ENCODE measurements at places on chromosomes 3 and 15. TPM values are rescaled to one million over a fixed set of nuclear protein-coding genes. Genes with fewer than 3 reads are reported as not detected.

- no peak overlapping the region for H3K4me3 ChIP-seq
- H3K36me3 ChIP-seq = no peaks in the 10 kb centered on the region
- no peak for DNase-seq
- H3K27ac ChIP-seq = no peak overlapping the region
These were observed 10.8 kb upstream of the GRIP2 start for GRCh38 chr3:14550651-14551611.

DNA sequence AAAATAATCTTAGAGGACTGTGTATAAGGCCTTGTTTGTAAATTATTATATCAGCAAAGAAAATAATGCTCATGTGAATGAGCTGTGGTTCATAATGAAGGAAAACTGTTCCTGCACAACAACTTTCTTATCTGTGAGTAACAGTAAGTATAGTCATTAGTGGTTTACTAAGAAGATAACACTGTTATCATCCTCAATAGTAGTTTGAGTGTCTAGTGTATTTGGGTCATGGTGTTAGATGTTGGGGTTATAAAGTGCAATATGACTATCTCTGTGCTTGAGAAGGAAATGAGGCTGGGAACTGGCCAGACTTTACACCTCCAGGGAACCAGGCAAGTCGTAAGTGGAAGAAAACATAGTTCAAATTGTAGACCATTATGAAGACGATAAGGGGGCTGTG, 15.6 kb downstream of the VPS8 start:
- no peaks in the 10 kb centered on the region for H3K27me3 ChIP-seq
- no peak overlapping the region for H3K4me3 ChIP-seq
- no peaks in the 10 kb centered on the region for H3K4me1 ChIP-seq

The CFAP44 gene
- total RNA-seq = 10.0 TPM

The PLA2G4F gene
- not detected for total RNA-seq

DNA sequence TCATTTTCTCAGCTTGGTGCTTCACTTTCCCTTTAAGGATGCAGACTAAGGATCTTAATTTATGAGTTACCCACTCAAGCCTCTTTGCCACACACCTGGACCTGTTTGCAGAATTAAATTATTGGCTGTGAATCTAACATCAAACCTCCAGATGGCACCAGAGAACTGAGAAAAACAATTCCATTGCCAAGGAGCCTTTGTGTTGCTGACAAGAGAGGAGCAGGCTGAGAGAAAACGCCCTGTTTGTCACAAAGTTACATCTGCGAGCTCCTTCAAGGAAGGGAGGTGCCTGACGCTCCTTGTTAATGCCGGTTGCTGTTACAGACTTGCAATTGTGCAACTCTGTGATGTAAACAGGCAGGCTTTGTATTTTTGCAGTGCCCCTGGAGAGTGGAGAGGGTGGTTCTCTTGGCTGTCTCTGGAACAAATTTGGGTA, 36.3 kb upstream of the TMC3 start:
- no peak overlapping the region for H3K27ac ChIP-seq
- H3K4me1 ChIP-seq = peaks cover 12% of the 10 kb centered on the region
- no peaks in the 10 kb centered on the region for H3K36me3 ChIP-seq
- DNase-seq = no peak

DNA sequence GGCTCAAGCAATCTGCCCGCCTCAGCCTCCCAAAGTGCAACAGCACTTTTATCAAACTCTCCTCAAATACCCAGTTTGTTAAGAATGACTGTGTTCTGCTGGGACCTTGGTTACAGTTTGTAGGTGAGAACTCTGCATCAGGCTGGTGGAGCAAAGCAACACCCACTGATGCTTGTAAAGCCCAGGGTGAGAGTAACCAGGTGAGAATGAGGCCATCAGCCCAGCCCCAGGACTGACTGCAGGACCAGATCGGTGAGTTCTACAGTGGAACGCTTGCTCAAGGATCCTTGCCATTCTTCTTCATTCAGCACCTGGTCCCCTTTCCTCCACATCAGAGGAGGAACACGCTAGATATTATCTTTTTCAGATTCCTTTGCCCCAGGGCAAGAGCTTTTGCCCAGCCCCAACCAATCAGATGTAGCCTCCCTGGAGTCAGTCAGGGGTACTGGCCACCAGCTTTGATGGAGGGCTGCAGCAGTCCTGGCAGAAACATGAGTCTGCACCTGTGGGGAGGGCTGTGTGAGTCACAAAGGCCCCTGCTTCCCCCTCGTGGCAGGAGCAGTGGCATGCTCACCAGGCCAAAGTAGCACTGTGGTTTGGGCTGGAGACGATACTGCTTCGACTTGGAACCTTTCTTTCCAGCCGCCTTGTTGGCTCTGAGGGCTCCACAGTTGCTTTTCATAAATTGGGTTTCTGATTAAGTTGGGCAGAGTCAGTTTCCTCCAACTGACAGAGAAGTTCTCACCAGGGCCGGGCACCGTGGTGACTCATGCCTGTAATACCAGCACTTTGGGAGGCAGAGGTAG, 3.5 kb upstream of the SHISA5 start:
- H3K4me1 ChIP-seq = peaks cover 64% of the 10 kb centered on the region
- DNase-seq = peak; percentile 83
- H3K4me3 ChIP-seq = no peak overlapping the region
- H3K27ac ChIP-seq = no peak overlapping the region
- no peaks in the 10 kb centered on the region for H3K27me3 ChIP-seq
- no peaks in the 10 kb centered on the region for H3K36me3 ChIP-seq

DNA sequence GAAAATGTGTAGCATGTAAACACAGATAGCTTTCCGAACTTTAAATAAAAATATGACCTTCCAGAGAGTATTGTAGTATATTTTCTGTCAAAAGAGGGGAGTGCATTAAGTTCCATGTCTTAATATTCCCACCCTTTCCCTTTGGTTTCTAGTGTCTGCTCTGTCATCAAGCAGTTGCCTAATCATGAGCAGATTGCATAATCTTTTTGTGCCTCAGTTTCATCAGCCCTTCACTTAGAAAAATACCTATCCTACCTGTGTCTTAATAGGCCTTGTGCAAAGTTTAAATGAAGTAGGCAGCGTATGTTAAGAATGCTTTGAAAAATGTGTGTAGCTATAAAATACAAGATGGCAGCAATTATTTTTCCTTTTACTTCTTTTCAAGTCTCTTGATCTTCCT, 52.8 kb downstream of the CALML4 start:
- H3K4me1 ChIP-seq = no peaks in the 10 kb centered on the region
- no peak overlapping the region for H3K27ac ChIP-seq
- H3K36me3 ChIP-seq = peaks cover 50% of the 10 kb centered on the region
- H3K4me3 ChIP-seq = no peak overlapping the region
- H3K27me3 ChIP-seq = no peaks in the 10 kb centered on the region

The ACKR2 gene
- 0.42 TPM for total RNA-seq

The DUOX2 gene
- total RNA-seq = 0.05 TPM

- no peak overlapping the region for H3K4me3 ChIP-seq
- H3K27me3 ChIP-seq = no peaks in the 10 kb centered on the region
- DNase-seq = no peak
- H3K27ac ChIP-seq = no peak overlapping the region
- H3K36me3 ChIP-seq = no peaks in the 10 kb centered on the region
These were observed 1114.5 kb downstream of the EPHA3 start for GRCh38 chr3:90221900-90222299.

GRCh38 chr3:52498137-52499054, 3.3 kb downstream of the STAB1 start:
- H3K36me3 ChIP-seq = no peaks in the 10 kb centered on the region
- peaks cover 13% of the 10 kb centered on the region for H3K4me1 ChIP-seq
- no peak overlapping the region for H3K4me3 ChIP-seq
- peak; percentile 63 for DNase-seq

- no peak for DNase-seq
- no peaks in the 10 kb centered on the region for H3K27me3 ChIP-seq
- no peak overlapping the region for H3K4me3 ChIP-seq
- peaks cover 3% of the 10 kb centered on the region for H3K4me1 ChIP-seq
These were observed 91.1 kb upstream of the RNF7 start for GRCh38 chr3:141646760-141647561.

The ACTRT3 gene
- not detected for total RNA-seq

GRCh38 chr15:96043591-96044171, 286.8 kb upstream of the NR2F2 start:
- H3K36me3 ChIP-seq = no peaks in the 10 kb centered on the region
- H3K27me3 ChIP-seq = peaks cover 6% of the 10 kb centered on the region
- no peaks in the 10 kb centered on the region for H3K4me1 ChIP-seq
- no peak for DNase-seq

The GOLGA8G gene
- not detected for total RNA-seq

GRCh38 chr3:1600206-1600605, 498.5 kb upstream of the CNTN4 start:
- H3K4me1 ChIP-seq = no peaks in the 10 kb centered on the region
- H3K36me3 ChIP-seq = no peaks in the 10 kb centered on the region
- H3K27ac ChIP-seq = no peak overlapping the region
- no peak for DNase-seq
- H3K4me3 ChIP-seq = no peak overlapping the region

DNA sequence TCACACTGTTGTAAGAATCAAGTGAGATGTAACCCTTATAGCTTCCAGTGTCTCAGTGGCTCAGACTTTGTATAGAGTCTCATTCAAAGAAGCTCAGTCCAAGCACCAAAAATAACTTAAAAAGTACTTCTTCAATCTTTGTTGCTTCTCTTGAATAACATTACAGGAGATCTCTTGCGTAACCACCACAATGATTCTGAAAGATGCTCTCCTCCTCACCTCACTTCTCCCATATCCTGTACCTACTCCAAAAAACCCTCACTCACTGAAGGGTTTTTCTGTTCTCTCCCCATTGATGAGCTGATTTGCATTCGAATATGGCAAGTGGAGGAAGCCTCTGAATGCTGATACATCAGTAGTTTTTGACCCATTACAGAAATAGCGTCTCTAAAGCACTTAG, 39.4 kb upstream of the MRPS22 start:
- no peak overlapping the region for H3K4me3 ChIP-seq
- DNase-seq = no peak
- peaks cover 1% of the 10 kb centered on the region for H3K27me3 ChIP-seq
- H3K4me1 ChIP-seq = no peaks in the 10 kb centered on the region
- no peak overlapping the region for H3K27ac ChIP-seq

DNA sequence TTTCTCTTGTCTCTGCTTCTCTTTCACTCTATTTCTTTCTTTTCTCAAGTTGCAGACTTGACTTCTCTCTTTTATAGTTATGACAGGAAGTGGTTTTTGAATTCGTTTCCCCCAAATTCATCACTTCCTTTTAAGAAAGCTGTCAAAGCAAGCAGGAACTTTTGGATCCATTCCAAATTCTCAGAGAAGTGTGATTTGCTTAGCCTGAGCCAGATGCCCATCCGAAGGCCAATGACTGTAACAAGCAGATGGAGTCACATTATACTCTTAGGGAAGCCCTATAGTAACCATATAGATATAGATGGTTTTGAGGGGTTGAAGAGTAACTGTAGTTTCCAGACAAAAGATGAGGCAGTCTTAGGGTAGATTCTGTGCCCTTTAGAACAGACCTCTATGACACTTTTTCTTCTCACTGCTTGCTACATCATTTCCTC, 592.0 kb upstream of the KCNMB2 start:
- peak overlapping the region; percentile 7 for H3K27ac ChIP-seq
- no peaks in the 10 kb centered on the region for H3K27me3 ChIP-seq
- H3K4me1 ChIP-seq = peaks cover 20% of the 10 kb centered on the region
- DNase-seq = peak; percentile 80

- no peak overlapping the region for H3K4me3 ChIP-seq
- no peak overlapping the region for H3K27ac ChIP-seq
- H3K36me3 ChIP-seq = no peaks in the 10 kb centered on the region
These were observed 367.6 kb upstream of the PLSCR5 start for GRCh38 chr3:146972726-146973125.

- H3K36me3 ChIP-seq = no peaks in the 10 kb centered on the region
- no peaks in the 10 kb centered on the region for H3K4me1 ChIP-seq
- H3K27ac ChIP-seq = no peak overlapping the region
- no peaks in the 10 kb centered on the region for H3K27me3 ChIP-seq
- no peak for DNase-seq
These were observed 52.3 kb downstream of the WNT5A start for GRCh38 chr3:55434789-55435188.

GRCh38 chr15:80970018-80970657, 19.5 kb downstream of the MESD start:
- H3K27ac ChIP-seq = no peak overlapping the region
- DNase-seq = peak; percentile 81
- H3K4me3 ChIP-seq = no peak overlapping the region
- no peaks in the 10 kb centered on the region for H3K27me3 ChIP-seq

- DNase-seq = no peak
- no peaks in the 10 kb centered on the region for H3K36me3 ChIP-seq
- no peak overlapping the region for H3K4me3 ChIP-seq
- no peaks in the 10 kb centered on the region for H3K27me3 ChIP-seq
- H3K4me1 ChIP-seq = peaks cover 3% of the 10 kb centered on the region
These were observed 186.7 kb downstream of the UACA start for GRCh38 chr15:70576696-70577095.

GRCh38 chr15:41080144-41080543, 35.9 kb downstream of the INO80 start:
- H3K4me1 ChIP-seq = no peaks in the 10 kb centered on the region
- no peak for DNase-seq
- H3K4me3 ChIP-seq = no peak overlapping the region
- no peak overlapping the region for H3K27ac ChIP-seq

GRCh38 chr15:49135342-49135857, 20.0 kb downstream of the COPS2 start:
- peaks cover 88% of the 10 kb centered on the region for H3K36me3 ChIP-seq
- H3K4me3 ChIP-seq = no peak overlapping the region
- DNase-seq = no peak
- no peaks in the 10 kb centered on the region for H3K27me3 ChIP-seq

GRCh38 chr3:185361920-185362319, 1.0 kb upstream of the MAP3K13 start:
- peaks cover 17% of the 10 kb centered on the region for H3K27me3 ChIP-seq
- no peak overlapping the region for H3K27ac ChIP-seq
- H3K4me3 ChIP-seq = no peak overlapping the region
- peaks cover 11% of the 10 kb centered on the region for H3K4me1 ChIP-seq

DNA sequence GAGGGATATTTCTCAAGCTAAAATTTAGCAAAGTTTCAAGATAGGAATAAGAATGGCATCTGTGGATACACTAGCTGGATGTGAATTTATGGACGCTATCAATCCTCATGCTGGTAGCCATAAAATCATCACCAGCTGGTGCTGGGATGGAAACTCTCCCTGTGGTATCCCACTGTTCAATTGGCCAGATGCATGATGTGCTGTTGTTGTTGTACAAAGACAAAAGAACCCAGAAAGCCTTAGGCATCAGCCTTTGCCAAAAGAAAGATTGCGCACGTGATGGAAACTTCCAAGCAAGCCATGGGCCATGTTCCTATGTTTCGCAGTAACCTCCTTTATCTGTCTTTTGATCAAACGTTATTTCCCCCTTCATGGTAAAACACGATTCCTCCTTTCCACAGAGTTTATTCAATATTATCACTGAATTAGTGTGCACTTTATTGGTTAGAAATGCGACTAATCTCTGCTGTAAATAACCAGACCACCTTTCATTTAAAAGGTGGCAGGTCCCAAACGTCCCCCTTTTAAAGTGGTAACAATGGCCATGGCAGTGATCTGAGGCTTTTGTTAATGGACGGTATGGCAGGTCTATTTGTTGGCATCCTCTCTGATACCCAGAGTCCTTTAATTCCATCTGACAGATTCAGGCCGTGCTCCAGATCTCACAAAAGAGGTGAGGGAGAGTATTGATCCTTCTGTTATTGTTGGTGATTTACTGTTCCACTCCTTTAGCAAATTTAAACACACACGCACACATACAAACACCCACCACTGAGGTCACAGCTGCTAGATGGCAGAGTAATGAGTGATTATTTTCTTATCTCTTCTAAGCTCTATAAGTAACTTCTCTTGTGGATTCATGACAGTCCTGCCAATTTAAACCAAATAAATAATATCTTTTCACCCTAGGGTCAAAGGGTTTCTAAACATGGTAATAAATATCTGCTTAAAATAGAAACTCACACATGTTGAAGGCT, 291.2 kb upstream of the KCNMB2 start:
- no peak overlapping the region for H3K27ac ChIP-seq
- H3K36me3 ChIP-seq = no peaks in the 10 kb centered on the region
- H3K27me3 ChIP-seq = no peaks in the 10 kb centered on the region
- DNase-seq = no peak
- H3K4me3 ChIP-seq = no peak overlapping the region
- H3K4me1 ChIP-seq = no peaks in the 10 kb centered on the region

The SEMA3F gene
- total RNA-seq = 0.22 TPM
